Activated naive CD4-positive, alpha-beta T cell treated with Interleukin-2 at 50 U/mL for 16 hours (primary cell): ENCODE measurements at places on chromosomes 11 and 22.

GRCh38 chr11:5922749-5923426 lies 19.2 kb upstream of the OR56A3 start:
- DNase-seq, result peak; percentile 11

- no peak for DNase-seq
Measured at GRCh38 chr11:77580712-77581337, 8.9 kb upstream of the AQP11 start.

DNA sequence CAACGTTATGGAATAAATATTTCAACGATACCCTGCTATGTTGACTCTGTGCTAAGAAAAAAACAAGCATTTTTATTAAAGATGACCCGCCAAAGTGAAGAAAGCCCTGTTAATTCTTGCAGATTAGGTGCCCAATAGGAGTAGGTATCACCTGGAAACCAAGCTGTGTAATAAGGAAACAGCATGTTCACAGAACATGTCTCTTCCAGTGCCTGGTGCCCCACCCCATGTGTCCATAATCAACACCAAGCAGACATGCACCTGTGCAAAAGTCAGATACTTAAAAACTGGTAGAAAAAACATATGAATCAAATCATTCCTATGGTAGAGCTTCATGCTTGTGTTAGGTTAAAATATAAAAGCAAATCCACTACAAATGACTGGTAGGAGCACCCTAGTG lies 327.1 kb downstream of the SHANK2 start:
- no peak for DNase-seq

GRCh38 chr11:46673713-46674462 lies 26.5 kb downstream of the ARHGAP1 start:
- DNase-seq, result no peak

- no peak for DNase-seq
Measured at GRCh38 chr11:101035872-101036271, 93.7 kb downstream of the PGR start.

- DNase-seq, result no peak
Measured at GRCh38 chr11:27179334-27179733, 138.7 kb downstream of the BBOX1 start.

DNA sequence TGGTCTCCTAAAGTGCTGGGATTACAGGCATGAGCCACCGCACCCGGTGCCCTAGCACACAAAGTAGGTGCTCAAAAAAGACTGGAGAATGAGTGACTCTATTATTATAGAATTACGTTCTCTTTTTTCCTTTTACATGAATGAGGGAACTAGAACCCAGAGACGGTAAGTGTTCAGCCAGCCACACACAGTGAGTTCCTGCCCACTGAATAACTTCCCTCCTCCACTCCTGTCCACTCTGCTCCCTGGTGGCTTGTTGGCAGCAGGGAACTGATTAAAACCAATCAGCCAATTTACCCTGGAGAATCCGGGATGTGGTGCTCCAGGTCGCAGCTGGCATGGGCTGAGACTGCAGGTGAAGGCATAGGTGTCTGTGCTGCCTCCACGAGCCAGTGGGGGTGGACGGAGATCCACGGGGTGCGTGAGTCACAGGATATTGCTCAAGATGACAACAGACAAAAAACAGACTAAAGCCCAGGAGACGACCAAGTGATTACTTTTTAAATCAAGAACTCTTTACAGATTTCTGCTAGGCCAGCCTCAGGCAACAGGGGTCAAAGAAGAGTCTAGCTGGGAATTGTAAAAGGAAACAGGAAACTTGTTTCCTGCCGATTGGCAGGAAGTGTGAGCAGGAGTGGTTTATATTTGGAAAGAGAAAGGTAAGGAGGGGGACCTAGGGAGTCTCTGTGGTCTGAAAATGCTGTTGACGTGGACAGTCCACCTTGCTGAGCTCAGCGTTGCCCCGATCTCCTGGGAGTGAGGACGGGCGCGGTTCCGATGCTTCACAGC lies 95.2 kb upstream of the TP53I11 start:
- DNase-seq, result peak; percentile 14

DNA sequence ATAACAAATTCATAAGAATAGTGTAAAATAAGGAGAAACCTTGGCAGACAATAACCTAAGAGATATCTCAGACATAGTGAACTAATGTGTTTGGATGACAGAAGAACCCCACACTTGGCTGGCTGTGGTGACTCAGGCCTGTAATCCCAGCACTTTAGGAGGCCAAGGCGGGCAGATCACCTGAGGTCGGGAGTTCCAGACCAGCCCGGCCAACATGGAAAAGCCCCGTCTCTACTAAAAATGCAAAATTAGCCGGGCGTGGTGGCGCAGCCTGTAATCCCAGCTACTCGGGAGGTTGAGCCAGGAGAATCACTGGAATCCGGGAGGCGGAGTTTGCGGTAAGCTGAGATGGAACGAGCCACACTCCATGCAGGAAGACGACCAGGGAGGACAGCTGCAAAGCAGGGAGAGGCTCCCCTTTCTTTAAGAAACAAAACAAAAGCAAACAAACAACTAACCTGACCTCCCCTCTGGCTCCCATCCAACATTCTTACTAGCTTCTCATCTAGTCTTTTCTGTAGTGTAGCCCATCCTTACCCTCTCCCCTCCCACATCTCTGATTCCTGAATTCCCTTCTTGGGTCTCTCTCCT lies 84.2 kb downstream of the ZNF280B start:
- DNase-seq, result no peak

- no peak for DNase-seq
Measured at GRCh38 chr11:16839821-16840220, 101.4 kb downstream of the C11orf58 start.

- DNase-seq, result no peak
Measured at GRCh38 chr22:47369431-47370015, 607.1 kb downstream of the TBC1D22A start.

DNA sequence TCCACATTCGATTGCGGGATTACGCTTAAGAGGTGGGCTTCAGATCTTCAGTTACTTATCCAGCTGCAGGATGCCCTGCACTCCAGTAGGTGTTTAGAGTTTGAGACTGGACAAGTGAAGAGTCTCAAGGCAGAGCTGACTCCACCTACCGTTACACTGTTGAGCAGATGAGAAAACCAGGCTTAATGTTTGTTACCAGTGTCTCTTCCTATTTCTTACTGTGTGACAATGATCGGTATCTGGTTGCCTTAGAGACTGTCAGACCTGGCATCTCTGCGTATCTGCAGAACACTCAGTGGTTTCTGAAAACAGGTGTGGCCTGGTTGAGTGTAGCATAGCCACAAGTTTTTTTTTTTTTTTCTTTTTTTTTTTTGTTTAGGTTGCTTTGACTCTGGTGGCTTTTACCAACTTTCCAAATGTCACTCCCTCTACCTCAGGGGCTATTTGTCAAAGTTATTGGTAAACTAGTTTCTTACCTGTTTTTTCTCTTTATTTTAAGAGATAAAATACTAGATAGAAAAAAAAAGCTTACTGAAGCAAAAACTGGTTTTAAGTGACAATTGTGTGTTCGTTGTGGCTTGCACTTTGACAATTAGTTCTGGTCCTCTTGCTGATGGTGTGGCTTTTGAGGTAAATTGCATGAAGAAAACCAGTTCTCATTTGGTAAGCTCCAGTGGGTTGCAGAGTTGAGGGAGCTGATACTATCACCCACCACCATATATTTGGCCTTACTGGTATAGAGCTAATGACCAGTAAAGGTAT lies 284.8 kb downstream of the ETS1 start:
- DNase-seq, result peak; percentile 63

GRCh38 chr11:64499261-64500004 lies 91.6 kb upstream of the SLC22A12 start:
- no peak for DNase-seq

GRCh38 chr11:86513746-86514373 lies 139.2 kb downstream of the CCDC81 start:
- no peak for DNase-seq

GRCh38 chr11:66889960-66890359 lies 33.1 kb downstream of the LRFN4 start:
- no peak for DNase-seq

- no peak for DNase-seq
Measured at GRCh38 chr22:19477321-19478044, 1.5 kb downstream of the UFD1 start.

DNA sequence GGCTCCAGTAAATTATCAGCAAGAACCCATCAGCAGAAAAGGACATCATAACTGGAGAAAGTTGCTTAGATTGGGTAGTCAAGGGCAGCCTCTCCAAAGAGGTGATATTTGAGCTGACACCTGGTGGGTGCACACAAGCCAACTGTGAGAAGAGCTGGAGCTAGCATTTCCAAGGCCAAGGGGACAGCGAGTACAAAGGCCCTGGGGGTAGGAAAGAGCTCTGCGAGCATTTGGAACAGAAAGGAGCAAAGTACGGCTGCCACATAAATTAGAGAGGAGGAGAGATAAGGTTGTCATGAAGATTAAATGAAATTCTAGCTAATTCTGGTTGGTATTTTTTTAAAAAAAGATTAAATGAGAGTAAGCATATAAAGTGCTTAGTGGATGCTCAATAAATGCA lies 21.7 kb upstream of the SMCO4 start:
- DNase-seq, result no peak

DNA sequence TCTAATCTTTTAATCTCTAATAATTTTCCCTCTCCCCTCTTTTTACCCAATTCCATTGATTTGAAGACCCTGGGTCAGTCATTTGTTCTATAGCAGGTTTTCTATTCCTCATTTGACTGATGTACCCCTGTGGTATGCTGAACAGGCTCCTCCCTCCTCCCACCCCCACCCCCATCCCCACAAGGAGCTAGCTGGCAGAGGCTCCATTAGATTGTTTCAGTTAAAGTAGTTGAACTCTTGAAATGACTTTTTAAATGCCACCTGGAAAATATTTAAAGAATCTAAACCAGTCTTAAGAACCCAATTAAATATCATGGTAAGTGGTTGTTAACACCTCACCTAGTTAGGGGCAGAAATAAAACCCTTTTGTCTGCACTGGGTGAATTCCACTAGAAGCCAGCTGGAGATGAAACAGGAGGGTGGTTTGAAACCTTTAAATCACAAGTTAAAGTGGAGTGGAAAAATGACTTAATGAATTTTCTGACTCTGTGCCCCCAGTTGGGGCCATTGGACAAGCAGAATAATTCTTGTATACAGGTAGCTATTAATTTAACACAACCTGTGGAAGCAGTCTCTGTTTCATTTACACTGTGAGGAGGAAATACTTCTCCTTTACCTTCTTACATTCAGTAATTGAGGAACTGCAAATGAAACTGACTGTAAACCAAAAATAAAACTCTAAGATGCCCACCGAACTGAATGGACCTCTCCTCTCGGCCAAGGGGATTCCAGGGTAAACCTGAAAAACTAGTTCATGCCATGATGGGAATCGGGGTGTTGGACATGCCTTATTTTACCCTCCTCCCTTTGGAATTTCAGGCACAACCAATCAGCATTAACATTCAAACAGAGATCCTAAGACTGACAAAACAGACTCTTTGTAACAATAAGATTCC lies 30.7 kb downstream of the PRR5L start:
- DNase-seq, result no peak

DNA sequence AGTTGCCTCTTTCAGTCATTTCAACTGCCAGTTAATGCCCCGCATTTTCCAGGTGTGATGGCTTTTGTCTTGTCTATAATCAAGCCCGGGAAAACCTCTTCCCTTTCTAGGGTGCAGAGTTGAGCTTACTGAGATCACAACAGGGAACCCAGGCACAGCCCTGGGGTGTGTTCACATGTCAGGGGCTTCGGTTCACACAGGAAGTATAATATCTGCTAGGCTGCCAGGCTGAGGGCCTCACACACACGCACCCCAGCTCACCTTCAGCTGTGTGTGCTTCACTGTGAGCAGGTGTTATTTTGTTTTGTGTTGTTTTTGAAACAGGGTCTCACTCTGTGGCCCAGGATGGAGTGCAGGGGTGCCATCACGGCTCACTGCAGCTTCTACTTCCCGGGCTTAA lies 9.7 kb upstream of the SOX10 start:
- DNase-seq, result no peak

- DNase-seq, result peak; percentile 58
Measured at GRCh38 chr11:75577207-75577606, 15.2 kb downstream of the SERPINH1 start.

DNA sequence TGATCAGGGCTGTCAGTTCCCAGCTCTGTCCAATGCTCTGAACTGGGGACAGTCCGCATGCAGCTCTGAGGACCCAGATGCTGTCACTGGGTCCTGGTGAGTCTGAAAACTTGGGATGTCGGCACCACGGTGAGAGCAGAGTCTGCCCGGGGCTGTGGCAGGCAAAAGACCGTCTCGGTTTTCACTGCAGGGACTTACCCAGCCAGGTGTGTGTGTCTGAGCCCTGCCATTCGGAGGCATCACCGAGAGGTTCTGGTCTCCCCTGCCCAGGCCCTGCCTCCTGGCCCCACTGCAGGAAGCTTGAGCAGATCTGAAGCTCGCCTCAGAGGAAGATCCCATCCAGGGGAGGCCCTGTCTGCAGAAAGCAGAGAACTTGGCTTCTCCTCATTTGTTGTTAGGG lies 5.2 kb downstream of the TP53AIP1 start:
- DNase-seq, result no peak

DNA sequence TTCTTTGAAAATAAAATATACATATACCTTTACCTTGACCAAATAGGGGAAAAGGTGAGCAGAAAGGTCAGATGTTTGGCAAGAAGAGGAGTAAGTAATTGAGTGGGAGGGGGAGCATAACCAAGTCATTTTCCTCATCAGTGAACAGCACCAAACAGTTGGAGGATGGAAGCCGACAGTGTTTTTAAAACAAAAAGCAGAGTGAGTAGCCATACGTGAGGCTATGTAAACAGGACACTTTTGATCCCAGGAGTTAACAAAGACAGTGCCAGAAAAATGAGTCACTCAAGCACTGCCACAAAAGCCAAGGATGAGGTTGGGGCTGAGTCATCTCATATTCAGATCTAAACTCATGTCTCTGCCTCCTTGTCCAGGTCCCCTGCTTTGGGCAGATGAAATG lies 734.7 kb downstream of the KCNA4 start:
- DNase-seq, result no peak

DNA sequence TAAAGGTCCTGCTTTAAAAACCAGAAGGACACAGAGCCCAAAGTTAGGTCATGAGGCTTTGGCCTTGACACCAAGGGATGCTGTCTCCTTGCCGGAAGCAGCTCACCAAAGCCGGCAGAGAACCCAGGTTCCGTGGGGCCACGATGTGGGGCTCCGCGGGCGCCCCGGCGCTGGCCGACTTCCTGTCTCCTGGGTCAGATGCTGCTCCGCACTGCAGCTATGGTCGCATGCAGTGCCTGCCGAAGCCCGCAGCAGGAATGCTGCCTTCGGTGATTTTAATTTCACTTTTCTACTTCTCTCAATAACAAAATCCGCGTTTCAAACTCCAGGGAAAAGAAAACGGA lies 454 bp upstream of the OTUB1 start:
- DNase-seq, result peak; percentile 77

GRCh38 chr11:20599221-20600019 lies at the start of gene SLC6A5:
TSS of gene SLC6A5 (plus strand) at chr11:20599608. CDS start at chr11:20599673, 65 bp downstream.
- peak; percentile 4 for DNase-seq
